Activated T-cell treated with anti-CD3 and anti-CD28 coated beads, Interleukin-2, amount 50 U/mL, for 48 hours (primary cell): ENCODE measurements at places on chromosomes 3 and 15.

- DNase-seq, result no peak
These were observed 7.9 kb downstream of the CCR4 start for GRCh38 chr3:32959371-32959770.

DNA sequence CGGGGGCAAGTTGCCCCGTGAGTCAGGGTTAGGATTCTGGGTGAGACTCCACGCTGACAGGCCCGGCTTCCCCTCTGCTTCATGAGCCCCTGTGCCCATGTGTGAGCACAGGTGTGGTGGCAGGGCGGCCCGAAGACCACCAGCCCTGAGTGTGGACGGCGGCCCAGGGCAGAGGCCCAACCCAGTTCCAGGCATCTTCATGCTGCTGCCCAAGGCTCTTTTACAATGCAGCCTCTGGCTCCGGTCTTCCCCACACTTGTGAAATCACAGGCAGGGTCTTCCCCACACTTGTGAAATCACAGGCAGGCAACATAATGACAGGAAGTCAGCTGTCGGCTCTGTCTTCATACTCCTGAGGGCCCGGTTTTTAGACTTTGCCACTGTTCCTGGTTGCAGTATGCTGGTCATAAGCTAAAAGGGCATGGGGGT, 78.8 kb downstream of the AAGAB start:
- DNase-seq, result peak; percentile 50

DNA sequence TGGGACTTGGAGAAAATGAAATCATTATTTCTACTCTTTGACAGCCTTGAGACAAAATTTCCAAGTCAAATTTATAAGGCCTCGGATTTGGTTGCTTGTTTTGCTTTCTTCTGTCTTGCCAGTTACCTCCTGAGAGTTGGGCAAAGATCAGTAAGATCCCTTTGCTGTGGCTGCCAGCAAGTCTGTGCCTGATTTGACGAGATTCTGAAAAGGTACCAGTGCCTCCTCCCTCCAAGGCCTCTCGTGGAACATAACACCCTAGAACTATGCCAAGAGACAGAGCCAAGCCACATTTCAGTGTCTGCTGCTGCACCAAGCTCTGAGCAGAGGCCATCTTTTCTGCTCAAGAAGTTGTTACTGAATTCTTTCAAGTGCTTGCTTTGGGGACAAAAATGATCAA, 61.0 kb downstream of the GTPBP8 start:
- no peak for DNase-seq

DNA sequence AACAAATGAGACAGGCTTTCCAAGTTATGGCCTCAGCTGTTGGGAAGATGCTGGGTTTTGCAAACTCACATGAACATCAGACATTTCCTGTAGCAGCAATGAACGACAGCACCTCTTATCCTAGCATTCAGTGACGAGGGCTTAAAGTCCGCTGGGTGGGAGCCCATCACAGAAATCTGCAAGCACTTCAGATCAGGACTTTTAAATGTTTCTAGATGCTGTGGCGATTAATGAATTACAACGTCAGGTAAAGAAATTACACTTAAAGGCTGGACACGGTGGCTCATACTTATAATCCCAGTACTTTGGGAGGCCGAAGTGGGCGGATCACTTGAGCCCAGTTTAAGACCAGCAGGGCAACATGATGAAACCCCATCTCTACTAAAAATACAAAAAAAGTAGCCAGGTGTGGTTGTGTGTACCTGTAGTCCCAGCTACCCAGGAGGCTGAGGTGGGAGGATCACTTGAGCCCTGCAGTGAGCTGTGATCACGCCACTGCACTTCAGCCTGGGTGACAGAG, 3.9 kb downstream of the AEN start:
- no peak for DNase-seq

DNA sequence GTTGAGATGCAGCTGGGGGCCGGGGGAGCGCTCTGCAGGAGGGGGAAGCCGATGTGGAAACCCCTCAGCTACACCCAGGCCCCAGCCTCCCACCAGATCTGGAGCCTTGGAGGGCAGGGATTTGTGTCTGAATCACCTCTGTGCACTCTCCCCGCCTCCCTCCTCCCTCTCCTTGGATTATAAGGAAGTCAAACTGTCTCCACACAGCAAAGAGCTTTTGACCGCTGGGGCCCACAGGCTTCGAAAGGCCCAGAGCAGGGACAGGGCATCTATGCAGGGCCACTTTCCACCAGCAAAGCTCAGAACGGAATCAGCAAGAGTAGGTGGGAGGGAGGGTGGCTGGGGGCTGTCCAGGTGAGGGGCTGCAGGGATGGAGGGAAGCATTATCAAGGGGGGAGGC, 68.9 kb downstream of the IQSEC1 start:
- no peak for DNase-seq

GRCh38 chr3:73623346-73623745, 1.4 kb downstream of the PDZRN3 start:
- DNase-seq, result no peak

- no peak for DNase-seq
These were observed 322.8 kb downstream of the ZNF621 start for GRCh38 chr3:40847551-40847992.

DNA sequence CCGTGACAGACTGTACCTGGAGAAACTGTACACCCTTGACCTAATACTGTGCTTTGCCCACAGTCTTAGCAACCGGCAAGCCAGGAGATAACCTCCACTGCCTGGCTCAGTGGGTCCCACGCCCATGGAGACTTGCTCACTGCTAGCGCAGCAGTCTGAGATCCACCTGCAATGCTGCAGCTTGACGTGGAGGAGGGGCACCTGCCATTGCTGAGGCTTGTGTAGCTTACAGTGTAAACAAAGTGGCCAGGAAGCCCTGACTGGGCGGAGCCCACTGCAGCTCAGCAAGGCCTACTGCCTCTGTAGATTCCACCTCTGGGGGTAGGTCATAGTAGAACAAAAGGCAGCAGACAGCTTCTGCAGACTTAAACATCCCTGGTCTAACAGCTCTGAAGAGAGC, 189.3 kb downstream of the EDEM1 start:
- no peak for DNase-seq

GRCh38 chr3:182570946-182571594, 222.2 kb upstream of the ATP11B start:
- DNase-seq, result no peak

- no peak for DNase-seq
These were observed 30.4 kb upstream of the RARRES1 start for GRCh38 chr3:158762701-158763100.

- no peak for DNase-seq
These were observed 85.9 kb upstream of the ZBTB20 start for GRCh38 chr3:115233021-115233420.

DNA sequence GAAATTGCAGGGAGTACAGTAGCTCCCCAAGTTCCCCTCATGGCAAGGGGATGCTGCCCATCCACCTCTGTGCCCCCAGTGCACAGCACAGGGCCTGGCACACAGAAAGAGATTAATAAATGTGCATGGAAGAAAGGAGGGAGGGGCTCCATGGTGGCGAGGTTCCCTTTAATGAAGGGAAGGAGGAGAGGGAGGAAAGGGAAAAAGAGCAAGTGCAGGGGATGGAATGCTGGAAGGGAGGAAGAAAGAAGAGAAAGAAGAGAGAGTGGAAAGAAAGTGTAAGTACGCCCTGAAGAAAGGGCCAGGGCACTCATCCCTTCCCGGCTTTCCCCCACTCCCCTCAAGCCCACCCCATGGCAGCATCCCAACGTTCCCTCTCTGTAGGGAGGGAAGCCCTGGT, 1.5 kb upstream of the VIPR1 start:
- no peak for DNase-seq

DNA sequence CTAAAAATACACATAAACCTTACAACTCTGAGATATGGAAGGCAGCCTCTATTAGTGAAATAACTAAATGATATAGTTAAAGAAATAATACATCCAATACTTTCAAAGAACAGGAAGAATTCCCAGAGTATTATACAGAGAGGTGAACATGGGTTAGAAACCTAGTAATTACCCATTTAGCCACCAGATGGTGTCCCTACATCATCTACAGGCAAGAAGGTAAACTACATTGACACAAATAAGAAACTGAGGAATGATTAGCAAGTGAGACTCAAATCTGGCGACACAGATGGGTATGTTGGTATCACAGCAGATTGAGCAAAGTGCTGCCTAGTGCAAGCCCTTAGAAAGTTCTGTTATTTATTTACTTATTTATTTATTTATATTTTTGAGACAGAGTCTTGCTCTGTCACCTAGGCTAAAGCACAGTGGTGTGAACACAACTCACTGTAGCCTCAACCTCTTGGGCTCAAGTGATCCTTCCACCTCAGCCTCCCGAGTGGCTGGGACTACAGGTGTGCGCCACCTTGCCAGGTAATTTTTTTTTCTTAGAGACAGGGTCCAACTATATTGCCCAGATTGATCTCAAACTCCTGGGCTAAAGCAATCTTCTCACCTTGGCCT, 28.2 kb downstream of the NEK4 start:
- no peak for DNase-seq

- peak; percentile 86 for DNase-seq
These were observed 35.8 kb upstream of the CCDC80 start for GRCh38 chr3:112676659-112677234.

DNA sequence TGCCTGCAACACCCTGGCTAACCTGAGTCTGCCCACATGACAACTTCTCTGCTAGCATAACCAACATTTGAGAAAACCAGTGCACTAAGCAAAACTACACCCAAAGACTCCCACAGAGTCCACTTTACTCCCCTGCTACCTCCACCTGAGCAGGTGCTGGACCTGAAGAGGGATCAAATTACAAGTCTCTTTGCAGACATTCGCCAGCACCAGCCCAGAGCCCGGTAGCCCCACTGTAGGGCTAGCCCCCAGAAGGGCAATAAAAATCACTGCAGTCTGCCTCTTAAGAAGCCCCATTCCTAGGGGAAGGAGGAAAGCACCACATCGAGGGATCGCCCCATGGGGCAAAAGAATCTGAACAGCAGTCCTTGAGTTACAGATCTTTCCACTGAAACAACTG, 472.2 kb downstream of the GRM7 start:
- DNase-seq, result no peak

DNA sequence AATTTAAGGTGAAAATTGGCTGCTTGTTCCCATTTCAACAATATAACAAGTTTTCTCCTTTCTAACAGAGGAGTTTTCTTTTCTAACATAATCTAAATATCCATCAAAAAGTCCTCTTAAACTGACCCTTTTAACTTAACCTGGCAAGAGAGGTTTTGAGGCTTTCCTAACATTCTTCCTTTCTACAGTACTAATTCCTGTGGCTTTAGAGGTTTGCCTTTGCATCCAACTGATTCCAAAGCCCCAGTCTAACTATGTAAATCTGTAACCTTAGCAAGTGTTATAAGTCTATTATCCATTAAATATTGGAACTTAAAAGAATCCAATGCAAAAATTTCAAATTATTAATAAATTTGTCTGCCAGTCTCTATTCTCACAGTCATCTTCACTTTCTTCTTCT, 134.1 kb downstream of the ISL2 start:
- no peak for DNase-seq

GRCh38 chr3:28050120-28050519, 191.3 kb upstream of the CMC1 start:
- DNase-seq, result no peak

- no peak for DNase-seq
These were observed 50.3 kb upstream of the SPRED1 start for GRCh38 chr15:38202361-38202760.

GRCh38 chr3:28645149-28645548, 296.5 kb upstream of the AZI2 start:
- no peak for DNase-seq

GRCh38 chr3:120160050-120160449, 65.8 kb upstream of the GSK3B start:
- DNase-seq, result no peak

- DNase-seq, result no peak
These were observed 62.0 kb downstream of the TSC22D2 start for GRCh38 chr3:150469931-150470740.

GRCh38 chr3:194194757-194195085, 58.8 kb downstream of the HES1 start:
- DNase-seq, result no peak

DNA sequence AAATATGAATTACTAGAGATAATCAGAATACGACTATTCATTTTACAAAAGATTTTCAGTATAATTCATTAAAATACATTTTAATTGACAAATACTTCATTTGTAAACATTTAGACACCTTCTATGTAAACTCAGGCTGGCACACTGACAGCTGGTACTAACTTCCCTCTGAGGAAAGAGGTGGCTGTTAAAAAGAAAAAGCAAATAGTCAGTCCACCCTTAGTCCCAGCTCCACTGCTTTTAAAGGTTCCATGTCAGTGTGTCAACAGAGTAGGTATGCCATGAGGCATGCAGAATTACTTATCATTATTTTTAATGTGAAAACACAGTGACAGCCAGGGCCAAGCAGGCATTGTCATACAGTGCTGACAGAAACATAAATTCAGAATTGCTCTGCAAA, 16.1 kb downstream of the TM6SF1 start:
- no peak for DNase-seq

- no peak for DNase-seq
These were observed 297.9 kb downstream of the RYR3 start for GRCh38 chr15:33608714-33609113.

DNA sequence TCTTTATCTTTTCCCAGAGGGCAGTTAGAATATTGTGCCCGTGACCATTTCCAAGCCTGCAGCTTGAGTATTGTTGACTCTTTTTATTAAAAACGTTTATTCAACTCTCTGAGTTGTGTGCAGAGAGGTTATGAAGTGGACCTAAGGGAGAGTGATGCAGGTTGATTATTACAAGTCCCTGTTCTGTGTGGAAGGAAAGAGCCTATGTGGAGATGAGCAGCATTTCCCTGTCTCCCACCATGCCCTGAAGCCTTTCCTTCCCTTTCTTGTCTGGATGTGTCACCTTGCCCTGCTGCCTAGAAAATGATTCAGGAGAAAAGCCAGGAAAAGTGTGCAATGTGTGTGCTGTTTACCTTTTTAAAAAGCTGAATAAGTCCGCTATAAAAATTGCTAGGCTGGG, 19.4 kb downstream of the ZPLD1 start:
- DNase-seq, result no peak

DNA sequence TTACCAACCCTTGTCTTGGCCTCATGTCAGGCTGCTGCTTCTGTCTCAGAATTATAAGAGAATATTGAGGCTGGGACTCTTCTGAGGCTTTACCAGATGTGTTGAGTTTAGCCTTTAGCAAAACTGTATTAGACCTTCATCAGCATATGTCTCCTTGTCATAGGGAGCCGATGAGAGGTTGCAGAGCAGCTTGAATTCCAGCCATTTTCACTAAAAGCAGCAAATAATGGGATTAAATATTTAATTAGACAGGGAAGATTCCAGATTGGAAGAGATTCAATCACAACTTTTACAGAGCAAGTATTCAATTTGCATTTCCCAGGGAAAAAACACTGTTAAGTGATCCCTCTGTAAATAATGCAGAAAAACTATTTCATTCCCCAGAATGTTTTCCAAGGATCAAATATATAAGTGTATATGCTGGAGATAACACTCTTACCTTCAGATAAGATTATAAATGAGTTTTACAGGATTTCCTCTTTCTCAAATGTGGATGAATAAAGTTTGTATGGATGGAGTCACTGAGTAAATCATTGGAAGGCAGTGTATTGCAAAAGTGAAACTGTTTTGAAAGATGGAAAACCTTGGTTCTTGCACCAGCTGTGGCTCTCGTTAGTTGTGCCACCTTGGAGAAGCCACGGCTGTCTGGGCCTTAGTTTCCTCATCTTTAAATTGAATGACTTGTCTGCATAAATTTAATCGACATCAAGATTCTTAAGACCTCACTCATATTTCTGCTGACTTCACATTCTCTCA, 466.4 kb upstream of the SGO1 start:
- no peak for DNase-seq
